ENCODE measurements at places on chromosomes 11 and 22. TPM values are rescaled to one million over a fixed set of nuclear protein-coding genes. Genes with fewer than 3 reads are reported as not detected.

Gene XKR3
- not detected for total RNA-seq

Gene TMPRSS13
- total RNA-seq, result 0.31 TPM

Gene OR52N4
- 0.40 TPM for total RNA-seq

Gene C11orf86
- not detected for total RNA-seq

Gene CREB3L1
- 0.81 TPM for total RNA-seq

Gene JHY
- 12.3 TPM for total RNA-seq

Gene CYTH4
- 7.1 TPM for total RNA-seq

Gene TMEM151A
- total RNA-seq, result not detected

Gene MS4A8
- total RNA-seq, result not detected

Gene ANO9
- not detected for total RNA-seq

Gene SERPING1
- 237 TPM for total RNA-seq

Gene CECR2
- total RNA-seq, result 1.4 TPM

Gene AMBRA1
- total RNA-seq, result 33.1 TPM

Gene CHADL
- total RNA-seq, result 12.6 TPM

Gene ACTN3
- total RNA-seq, result not detected

Gene PTGDR2
- total RNA-seq, result 0.62 TPM

Gene PANX1
- total RNA-seq, result 35.2 TPM

Gene SPDYC
- not detected for total RNA-seq

Gene APOA5
- total RNA-seq, result not detected

Gene MUC5AC
- total RNA-seq, result not detected

Gene BLID
- 13.5 TPM for total RNA-seq

Gene CSRP3
- total RNA-seq, result 0.19 TPM

Gene FAM111B
- not detected for total RNA-seq

Gene CAPN1
- 178 TPM for total RNA-seq

Gene SDHAF2
- 71.1 TPM for total RNA-seq

Gene MRGPRX4
- total RNA-seq, result not detected

Gene RAB36
- total RNA-seq, result 12.2 TPM

Gene PRG3
- total RNA-seq, result not detected

Gene MOGAT2
- 0.30 TPM for total RNA-seq

Gene KRTAP5-11
- not detected for total RNA-seq

All from gastroesophageal sphincter (tissue), 4 donors.